Fibroblast of villous mesenchyme (primary cell): ENCODE measurements at places on chromosomes 12 and 14. TPM values are rescaled to one million over a fixed set of nuclear protein-coding genes. Genes with fewer than 3 reads are reported as not detected.

RNASE2 gene
- not detected in 2 replicates for total RNA-seq

DNA sequence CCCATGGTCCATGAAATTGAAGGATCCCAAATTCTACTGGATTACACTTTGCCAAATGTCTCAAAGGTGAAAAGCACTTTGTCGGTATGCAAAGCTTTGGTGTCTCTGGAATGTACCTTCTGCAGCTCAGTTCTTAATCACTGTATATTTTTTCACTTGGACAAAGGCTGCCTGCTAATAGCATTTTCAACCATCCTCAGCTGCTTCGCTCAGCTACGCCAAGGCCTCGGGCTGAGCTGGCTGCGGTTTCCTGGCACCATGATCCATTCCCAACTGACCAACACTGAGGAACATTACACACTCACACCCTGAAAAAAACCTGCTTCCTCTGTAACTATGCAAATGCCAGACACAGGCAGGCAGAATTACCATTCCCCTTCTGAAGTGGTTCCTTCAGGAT, 335.2 kb downstream of the DPF3 start:
- DNase-seq = no peak

AJUBA gene
- 105 and 131 TPM in 2 replicates for total RNA-seq

TSPAN9 gene
- 41.6 and 76.0 TPM in 2 replicates for total RNA-seq

PMCH gene
- not detected in 2 replicates for total RNA-seq

INSM2 gene
- not detected in 2 replicates for total RNA-seq

DNA sequence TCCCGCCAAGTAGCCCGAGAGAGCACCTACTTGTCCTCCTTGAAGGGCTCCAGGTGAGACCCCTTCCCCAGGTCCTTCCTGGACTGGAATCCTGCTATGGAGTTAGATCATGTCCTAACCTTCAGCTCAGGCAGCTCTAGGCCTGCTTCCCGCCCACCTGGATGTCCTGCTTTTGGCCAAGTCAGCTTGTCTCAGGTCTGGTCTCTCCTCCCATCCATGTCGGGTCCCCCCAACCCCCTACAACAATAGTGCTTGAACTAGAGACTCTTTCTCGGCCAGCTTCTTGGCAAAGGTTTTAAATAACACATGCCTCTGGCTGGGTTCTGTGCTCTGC, 3.6 kb downstream of the NAB2 start:
- DNase-seq = no peak

DNA sequence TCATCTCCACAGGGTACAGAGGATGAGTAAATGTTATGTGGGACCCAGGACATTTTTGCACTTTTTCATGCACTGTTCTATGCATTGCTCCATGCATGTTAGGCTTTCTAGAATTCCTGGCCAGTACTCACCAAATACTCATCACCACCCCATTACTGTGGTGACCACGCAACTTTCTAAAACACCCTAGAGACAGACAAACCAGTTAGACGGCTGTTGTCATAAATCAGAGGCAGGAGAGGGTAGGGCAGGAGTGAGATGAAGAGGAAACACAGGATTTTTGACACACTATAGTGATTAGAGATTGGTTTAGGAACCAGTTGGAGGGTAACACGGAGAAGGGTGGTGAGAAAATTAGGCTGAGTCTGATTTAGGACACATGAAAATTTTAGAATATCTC, 59.3 kb downstream of the IFNG start:
- no peak for DNase-seq

GRCh38 chr14:55936691-55937090, 181.5 kb upstream of the PELI2 start:
- DNase-seq = no peak

- no peak for DNase-seq
These were observed 53.6 kb upstream of the BCL2L14 start for GRCh38 chr12:12017135-12017581.

FOXG1 gene
- under 0.01 TPM in 1 of 2 replicates, not detected in the other for total RNA-seq

DNA sequence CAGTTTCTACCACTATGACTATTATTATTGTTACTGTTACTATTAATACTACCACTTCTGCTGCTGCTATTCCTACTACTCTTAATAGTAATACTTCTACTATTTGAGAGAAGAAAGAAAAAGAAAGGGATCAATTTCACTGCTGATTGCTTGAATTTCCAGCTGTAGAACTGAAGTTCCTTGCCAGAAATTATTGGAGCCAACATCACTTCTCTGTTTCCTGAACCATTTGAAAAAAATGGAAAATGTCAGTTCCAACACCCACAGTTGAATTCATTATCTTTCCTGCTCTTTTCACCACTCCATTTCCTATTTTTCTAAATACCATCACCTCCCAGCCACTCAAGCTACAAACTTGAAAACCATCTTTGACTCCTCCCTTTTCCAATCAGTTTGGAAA, 54.1 kb upstream of the PIK3C2G start:
- DNase-seq = no peak

OR6C2 gene
- total RNA-seq = not detected in 2 replicates

GTF2H3 gene
- total RNA-seq = 33.5 and 47.1 TPM in 2 replicates

B4GALNT3 gene
- total RNA-seq = under 0.01 TPM in 2 replicates
